Activated gamma-delta T cell treated with anti-CD3 and anti-CD28 coated beads, Interleukin-2, amount 50 U/mL, for 16 hours (primary cell): ENCODE measurements at places on chromosomes 13 and 19.
A peak's percentile ranks its signal among the peaks of the same experiment; 100 is the strongest.

DNA sequence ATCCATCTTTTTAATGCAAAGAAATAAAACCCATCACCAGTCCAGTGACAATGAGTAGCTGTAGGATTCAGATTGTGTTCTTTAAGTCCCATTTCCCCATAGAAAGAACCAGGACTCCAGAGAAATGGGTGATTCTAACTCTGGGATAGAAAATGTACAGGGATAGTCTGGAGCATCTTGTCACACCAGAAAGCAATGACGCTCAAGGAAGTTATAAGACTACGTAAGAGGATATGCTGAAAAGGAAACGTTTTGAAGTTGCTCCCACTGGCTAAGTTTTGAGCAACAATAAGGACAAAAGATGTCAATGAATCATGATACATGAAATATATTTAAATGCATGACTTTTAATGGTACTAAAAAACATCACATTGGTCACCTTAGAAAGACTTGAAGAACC lies 360.1 kb downstream of the DLEU7 start:
- DNase-seq = no peak

DNA sequence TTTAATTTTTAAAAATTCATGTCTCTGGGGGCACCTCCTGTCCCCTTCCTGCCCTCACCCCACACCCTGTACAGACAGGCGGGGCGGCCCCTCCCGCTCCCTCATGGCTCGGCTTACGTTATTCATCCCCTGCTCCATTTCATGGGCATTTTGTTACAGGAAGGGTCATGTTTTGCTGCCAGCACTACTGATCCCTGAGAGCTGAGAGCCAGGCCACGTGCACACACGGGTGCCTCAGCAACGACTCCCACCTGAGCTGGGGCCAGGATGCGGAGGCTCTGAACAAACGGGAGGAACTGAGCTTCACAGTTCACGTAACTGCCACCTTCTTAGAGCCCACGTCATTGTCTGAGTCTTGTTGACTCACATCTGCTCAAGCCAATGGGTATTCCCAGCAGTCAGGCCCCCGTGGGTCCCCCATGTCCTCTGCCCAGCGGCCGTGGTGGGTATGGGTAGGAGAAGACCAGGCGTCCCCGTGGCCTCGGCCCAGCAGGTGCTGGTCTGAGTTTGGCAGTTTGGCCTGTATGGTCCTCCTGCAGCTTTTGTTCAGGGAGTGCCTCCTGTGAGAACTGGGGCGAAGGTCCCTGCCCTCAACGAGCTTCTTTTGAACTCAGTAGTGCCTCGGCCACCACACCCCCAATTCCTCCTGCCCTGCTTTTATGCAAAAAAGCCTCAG lies 16.4 kb upstream of the TMEM255B start:
- no peak for DNase-seq

DNA sequence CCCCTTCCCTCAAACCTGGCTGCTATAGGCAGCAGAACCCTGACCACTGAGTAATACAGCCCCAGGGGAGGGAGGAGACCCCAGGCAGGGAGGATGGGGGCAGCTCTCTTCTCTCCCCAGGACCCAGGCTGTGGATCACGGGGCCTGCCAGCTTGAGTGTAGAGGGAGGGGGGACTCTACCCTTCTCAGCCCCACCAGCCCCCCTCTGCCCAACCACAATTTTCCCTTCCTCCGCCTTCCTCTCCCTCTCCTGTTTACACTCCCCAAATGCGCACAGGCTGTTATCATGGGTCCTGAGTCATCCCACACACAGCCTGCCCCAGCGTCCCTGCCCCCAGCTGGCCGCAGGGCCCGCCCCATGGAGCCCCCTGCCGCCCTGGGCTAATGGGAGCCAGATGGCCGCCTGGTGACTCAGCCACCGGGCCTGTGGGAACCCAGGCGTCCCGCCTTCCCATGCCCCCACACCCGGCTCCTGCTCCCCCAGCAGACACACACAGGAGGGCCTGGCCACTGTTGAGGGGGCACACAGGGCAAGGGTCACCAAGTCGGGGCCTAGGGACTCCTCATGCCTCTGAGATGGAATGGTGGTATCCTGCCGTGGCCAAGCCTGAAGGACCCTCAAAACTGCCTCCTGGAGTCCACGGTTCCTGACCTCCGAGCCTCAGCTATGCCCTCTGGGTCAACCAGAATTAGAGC lies 13.6 kb downstream of the CCDC97 start:
- DNase-seq = no peak

DNA sequence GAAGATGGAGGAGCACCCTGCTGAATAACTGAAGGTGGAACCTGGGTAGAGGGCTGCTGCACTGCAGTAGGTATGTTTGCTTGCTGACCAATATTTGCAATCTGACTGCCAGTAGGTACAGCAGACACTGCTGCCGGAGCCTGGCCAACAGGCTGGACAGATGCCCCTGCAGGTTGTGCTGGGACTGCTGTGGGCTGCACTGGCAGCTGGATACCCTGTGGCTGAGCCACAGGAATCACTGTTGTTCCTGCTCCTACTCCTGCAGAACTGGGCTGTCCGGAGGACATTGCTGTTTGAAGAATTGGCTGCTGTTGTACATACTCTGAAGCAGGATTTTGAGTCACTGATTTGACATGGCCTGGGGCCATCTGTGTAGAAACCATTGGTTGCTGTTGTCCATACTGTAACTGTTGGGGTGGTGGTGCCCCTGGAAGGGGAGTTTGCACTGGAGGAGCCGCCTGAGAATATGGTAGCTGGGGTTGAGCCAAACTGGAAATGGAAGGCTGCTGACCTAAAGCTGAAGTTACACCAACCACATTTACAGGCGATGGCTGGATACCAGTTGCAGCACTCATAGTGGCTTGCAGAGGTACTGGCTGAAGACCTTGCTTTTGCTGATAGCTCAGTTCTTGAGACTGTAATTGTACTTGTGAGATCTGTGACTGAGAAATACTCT lies 2.2 kb downstream of the TSC22D1 start:
- no peak for DNase-seq

DNA sequence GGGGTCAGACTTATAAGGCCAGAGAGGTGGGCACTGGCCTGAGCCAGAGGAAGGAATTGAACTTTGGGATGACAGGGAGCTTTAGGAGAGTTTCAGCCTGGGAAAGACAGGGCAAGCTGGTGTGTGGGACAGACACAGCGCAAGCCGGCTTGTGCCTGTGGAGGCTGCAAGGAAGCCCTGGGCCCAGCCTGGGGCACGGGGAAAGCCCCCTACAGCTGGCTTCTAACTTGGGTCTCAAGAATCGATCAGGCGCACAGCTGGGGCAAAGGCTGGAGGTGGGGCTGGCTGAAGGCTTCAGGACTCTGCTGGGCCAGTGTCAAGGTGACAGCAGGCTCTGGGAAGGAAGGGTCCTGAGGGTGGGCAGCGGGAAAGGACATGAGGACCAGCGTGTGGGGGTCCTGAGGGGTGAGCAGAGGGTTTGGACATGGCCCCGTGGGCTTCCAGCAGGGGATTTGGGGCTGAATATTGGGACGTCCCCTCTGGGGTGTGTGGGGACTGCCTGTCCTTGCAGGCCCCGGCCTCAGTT lies 3.0 kb downstream of the PTOV1 start:
- no peak for DNase-seq

DNA sequence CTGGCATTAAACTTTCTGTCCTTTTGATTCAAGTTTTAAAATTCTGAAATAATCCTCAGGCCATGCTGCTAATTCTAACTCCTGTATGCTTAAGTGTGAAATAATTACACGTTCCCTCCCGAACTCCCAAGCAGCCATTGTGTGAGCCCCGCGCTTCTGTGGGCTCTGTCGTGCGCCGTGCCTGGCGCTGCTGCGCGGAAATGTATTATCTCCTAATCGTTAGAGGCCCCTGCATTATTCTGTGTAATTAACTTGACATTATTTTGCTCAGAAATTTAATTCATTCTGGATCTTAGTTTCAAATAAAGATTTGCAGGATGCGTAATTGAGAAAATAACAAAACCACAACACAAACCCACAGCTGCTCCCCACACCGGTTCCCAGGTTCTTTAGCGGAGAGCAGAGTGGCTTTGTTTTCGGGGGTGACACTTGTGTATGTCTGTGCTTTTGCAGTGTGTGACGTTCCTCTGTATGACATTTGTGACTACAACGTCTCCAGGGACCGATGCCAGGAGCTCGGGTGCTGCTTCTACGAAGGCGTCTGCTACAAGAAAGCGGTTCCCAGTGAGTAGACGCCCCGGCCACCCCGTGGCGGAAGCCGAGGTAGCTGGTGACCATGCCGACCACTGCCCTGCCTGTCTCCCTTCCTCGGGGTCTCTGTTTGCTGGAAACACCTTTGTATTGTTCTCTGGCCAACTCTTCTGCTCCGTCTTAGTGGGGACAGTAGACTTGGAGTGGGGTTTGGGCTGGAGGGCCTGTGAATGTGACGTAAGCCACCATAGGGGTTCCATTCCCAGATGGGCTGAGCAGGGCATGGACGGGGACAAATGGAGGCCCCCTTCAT lies 7.5 kb downstream of the TEX29 start:
- no peak for DNase-seq

DNA sequence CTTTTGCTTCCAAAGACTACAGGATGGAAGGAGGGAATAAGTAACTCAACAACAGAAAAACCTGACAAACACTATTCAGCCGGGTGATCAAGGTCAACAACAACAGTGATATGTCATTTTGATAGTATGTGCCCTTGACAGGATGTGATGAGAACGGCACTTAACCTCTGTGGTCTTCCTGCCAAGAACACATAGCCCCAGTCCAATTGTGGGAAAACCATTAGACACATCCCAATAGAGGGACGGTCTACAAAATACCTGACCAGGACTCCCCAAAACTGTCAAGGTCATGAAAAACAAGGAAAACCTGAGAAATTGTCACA lies 43.1 kb upstream of the AMER2 start:
- DNase-seq = no peak

DNA sequence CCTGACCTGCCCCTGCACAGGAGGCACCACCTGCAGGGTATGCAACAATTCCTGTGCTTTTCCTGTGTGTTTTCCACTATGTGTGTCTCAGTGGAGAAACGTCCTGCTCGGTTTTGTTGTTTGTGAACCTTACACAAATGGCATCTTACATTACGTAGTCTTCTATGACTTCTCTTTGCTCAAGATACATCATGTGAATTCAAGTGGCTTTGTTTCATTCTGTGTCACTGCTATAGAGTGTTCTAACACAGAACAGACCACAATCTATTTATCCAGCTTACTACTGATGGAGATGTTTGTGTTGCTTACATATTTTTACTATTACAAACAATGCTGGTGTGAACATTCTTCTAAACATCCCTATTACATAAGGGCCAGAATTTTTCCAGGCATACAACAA lies 97.7 kb downstream of the ANKRD10 start:
- DNase-seq = no peak

DNA sequence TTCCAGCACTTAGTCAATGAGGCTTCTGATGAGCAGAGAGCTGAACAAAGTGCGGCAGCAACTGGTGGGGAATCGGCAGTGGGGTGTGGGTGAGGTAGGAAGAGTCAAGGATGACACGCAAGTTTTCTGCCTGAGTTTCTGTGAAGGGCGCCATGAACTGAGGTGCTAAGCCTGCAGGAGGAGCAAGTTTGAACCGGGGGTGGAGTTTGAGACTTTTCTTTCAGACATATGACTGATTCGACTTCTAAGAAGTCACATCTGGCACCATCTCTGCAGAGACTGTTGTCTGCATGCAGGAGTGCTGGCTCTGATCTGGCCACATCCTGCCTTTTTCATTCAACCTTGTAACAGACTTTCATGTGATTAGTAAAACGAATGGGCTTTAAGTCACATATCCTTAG lies 14.8 kb upstream of the GPI start:
- peak; percentile 58 for DNase-seq

- DNase-seq = no peak
Observed at GRCh38 chr13:21348488-21349120, 110.5 kb downstream of the ZDHHC20 start.

DNA sequence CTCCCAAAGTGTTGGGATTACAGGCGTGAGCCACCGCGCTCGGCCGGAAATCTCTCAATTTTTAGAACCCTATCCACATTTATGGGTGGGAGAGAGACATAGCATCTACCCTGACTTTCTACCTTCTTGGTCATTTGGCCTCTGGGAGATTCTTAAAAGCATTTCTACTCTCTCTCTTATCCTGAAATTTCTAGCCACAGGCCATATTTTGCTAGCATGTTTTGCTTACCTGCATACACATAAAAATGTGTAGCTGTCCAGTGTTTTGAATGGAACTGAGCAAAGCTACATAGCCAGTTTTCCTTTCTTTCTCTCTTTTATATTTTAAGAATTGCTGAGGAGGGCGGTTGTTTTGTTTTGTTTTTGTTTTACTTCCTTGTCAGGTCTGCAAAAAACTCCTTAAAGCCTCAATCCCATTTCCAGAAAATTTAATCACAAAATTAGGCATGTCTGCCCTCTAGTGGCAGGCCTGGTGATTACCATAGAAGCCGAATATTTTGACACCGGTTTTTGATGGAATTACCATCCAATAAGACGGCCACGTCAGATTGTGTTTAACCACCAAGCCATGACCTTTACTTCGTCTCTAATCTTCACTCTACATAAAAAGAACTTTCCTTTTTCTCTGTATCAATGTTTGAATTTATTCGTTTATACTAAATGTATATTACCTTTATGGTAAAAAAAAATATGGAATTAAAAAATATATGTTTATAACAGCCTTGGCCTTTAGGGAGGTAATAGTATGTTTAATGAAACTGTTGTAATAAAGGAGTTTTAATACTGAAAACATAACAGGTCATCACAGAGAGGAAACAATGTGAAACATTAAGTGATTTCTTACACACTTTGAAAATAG lies 34.4 kb upstream of the OXGR1 start:
- no peak for DNase-seq

- no peak for DNase-seq
Observed at GRCh38 chr19:48779636-48780035, 24.3 kb downstream of the FGF21 start.

GRCh38 chr13:66665991-66666390 lies 564.1 kb downstream of the PCDH9 start:
- DNase-seq = no peak

GRCh38 chr19:33403221-33403972 lies 29.9 kb downstream of the CEBPG start:
- DNase-seq = no peak

GRCh38 chr13:28273919-28274318 lies 135.6 kb downstream of the PAN3 start:
- DNase-seq = no peak

GRCh38 chr13:113559901-113560644 lies 24.5 kb upstream of the TFDP1 start:
- DNase-seq = no peak

DNA sequence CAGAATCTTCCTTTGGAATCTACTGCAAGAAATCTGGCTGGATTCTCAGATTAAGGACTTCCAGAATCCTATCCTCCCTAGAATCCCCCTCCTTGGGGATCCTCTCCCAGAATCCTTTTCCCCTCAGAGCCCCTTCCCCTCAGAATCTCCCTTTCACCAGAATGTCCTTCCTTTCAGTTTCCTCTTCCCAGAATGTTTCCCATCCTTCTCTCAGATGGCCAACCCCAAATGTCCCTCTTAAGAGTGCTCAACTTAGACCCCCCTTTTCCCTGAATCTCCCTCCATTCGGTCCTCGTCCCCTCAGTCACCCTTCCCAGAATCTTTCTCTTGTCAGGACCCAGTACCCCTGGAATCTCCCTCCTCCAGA lies 584 bp upstream of the RPS16 start:
- no peak for DNase-seq
